ENCODE measurements at places on chromosomes 3 and 15. TPM values are rescaled to one million over a fixed set of nuclear protein-coding genes. Genes with fewer than 3 reads are reported as not detected.

BFSP2 gene
- total RNA-seq, result not detected

CEP19 gene
- total RNA-seq, result 4.0 TPM

DPPA2 gene
- not detected for total RNA-seq

OGG1 gene
- 32.1 TPM for total RNA-seq

SLC22A13 gene
- total RNA-seq, result 0.45 TPM

DRD3 gene
- total RNA-seq, result not detected

ATP1B3 gene
- 68.4 TPM for total RNA-seq

All from fibroblast of the aortic adventitia (primary cell).